Kidney tubule cell (primary cell): ENCODE measurements at places on chromosomes 5 and 9.

GRCh38 chr5:67530609-67531255 is 334.1 kb upstream of the CD180 start:
- no peak for DNase-seq

GRCh38 chr5:72064801-72065570 is 42.3 kb upstream of the MAP1B start:
- no peak for DNase-seq

DNA sequence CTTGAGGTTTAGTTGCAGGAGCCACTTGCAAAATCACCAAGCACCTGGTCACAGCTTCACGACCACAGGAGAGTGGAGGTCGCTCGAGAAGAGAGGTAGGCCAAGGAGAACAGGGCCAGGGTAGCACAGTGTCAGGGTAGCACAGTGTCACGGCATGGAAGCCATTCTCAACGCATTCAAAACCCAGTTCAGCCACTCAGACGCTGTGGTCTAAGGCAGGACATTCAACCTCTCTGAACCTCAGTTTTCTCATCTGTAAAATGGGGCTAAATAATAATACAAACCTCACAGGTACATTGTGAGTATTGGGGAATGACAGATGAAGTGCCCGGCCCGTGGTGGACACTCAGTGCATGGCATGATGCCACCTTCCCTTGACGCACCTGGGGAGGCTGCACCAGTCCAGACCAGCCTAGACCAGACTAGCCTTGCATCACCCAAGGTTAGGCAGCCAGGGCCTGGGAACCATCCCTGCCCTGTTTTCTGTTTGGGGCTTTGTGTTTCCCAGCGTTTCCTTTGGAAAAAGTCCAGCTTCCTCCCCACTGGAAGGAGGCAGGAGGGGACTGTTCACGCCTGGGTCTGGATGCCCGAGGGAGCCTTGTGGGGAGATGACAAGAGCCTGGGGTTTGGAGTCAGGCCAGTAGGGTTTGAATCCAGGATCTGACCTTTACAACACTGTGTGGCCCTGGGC is 7.8 kb upstream of the LMX1B start:
- DNase-seq: no peak

DNA sequence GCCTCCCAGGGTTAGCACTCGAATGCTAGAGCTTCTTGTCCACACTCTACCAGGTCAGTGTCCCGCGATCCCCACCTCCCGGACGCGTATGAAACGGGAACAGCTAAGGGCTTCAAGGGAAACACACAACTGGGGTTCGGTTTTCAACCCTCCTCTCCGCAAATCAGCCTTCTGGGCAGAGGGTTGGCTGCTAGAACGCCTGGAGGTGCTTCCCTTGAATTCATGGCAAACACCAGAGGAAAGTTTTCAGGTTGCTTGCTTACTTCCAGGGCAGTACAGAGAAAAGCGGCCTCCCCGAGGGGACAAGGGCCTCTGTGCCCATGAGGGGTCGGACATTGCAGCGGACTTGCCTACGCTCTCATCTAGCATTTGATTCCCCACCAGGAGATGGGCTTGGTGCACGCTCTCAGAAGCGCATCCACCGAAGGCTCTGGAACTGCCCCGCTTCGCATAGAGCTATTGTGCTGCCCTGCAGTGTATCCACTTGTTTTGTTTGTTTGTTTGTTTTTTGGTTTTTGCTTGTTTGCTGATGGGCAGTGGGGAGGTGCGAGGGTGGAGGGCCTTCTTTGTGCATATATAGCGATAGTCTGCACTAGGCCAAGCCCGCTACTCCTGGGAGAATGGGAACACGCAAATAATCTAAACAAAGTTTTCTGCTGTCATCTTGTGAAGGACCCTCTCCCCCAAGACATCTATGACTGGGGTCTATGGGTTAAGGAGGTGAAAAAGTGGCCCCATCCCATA is 1.3 kb upstream of the DMRT3 start:
- DNase-seq: no peak

GRCh38 chr9:5231212-5231611 is at the start of gene INSL4:
INSL4 (plus strand) TSS chr9:5231419; CDS start chr9:5231524, 105 bp downstream.
- peak; percentile 43 for DNase-seq

- no peak for DNase-seq
Observed at GRCh38 chr9:112078432-112078831, 96.7 kb downstream of the SUSD1 start.

- no peak for DNase-seq
Observed at GRCh38 chr5:123115020-123115419, 26.0 kb downstream of the PRDM6 start.

DNA sequence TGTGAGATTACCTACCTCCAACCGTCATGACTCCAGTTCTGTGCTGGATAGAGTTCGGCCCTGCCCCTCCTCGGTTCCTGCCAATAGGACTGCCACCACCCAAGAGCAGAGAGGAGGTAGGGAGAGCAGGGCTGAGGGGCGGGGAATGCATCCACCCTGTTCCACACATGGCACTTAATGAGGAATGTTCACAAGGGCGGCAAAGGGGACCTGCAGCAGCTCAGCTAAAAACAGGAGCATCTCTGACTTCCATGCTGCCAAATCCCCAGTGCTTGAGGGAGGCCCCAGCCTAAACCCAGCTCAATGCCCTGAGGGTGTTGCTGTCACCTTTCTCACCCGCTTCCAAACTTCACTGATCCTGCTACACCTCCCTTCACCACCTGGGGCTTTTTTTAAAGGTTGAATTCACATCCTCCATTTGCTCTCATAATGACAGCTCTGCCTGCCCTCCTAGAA is 7.8 kb upstream of the DELE1 start:
- DNase-seq: no peak
